ENCODE measurements at places on chromosomes 4 and X.
A peak's percentile ranks its signal among the peaks of the same experiment; 100 is the strongest.

DNA sequence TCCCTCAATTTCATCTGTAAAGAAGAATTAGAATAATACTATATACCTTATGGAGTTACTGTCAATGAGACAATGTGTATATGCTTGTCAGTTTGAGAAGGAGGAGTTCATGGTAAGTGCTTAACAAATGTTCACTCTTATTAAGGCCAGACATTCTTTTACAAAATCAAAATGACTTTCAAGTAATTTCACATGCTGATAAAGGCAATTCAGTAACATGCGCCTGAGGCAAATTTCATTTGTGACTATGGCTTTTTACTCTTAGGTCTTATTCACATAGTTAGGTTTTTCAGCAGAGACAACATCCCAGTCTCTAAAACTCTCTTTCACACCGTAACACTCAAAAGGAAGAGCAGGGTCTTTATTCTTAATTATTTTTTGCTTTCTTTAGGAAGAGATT, 174.4 kb downstream of the CAMK2D start:
- no peak for DNase-seq

DNA sequence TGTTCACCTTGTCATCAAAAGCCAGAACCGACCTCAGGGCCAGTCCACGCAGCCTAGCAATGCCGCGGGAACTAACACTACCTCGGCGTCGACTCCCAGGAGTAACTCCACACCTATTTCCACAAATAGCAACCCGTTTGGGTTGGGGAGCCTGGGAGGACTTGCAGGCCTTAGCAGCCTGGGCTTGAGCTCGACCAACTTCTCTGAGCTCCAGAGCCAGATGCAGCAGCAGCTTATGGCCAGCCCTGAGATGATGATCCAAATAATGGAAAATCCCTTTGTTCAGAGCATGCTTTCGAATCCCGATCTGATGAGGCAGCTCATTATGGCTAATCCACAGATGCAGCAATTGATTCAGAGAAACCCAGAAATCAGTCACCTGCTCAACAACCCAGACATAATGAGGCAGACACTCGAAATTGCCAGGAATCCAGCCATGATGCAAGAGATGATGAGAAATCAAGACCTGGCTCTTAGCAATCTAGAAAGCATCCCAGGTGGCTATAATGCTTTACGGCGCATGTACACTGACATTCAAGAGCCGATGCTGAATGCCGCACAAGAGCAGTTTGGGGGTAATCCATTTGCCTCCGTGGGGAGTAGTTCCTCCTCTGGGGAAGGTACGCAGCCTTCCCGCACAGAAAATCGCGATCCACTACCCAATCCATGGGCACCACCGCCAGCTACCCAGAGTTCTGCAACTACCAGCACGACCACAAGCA, 898 bp downstream of the UBQLN2 start:
- peak; percentile 24 for DNase-seq

- DNase-seq: peak; percentile 6
These were observed 22.8 kb upstream of the SEC24B start for GRCh38 chr4:109410776-109411175.

DNA sequence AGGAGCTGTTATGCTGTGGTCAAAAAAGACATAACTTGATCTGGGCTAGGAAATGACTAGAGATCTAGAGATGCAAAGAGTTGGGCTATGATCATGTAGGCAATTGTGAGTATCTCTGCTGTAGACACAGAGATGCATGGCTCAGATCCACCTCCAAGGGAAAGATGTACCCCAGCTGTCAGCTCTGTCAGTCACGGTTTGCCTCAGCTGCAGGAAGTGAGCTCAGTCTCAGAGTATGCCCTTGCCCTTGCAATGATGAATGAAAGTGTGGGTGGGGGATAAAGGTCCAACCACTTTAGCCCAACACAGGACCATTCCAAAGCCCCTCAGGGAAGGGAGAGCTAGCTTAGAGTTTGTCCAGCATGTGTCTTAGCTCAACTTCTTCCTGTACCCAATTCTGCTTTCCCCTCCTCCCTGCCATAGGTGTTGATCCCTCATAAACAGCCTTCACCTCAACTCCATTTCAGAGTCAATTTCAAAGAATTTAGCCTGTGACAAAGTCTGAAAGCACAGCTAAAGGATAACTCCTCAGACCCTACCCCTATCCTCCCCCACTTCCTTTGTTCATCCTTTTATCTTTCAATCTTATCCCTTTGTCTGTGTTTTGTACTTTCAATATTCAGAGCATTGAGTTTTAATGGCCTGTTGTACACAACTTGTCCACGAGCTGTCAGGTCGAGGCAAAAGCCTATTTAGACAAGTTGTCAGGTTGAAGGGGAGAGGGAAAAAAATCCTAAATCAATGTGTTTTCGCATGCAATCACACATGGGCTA, 90.6 kb downstream of the MID1IP1 start:
- DNase-seq: peak; percentile 14

- DNase-seq: no peak
These were observed 14.6 kb upstream of the KIT start for GRCh38 chr4:54643172-54643571.

- DNase-seq: no peak
These were observed 4.5 kb downstream of the CYSLTR1 start for GRCh38 chrX:78322863-78323262.

DNA sequence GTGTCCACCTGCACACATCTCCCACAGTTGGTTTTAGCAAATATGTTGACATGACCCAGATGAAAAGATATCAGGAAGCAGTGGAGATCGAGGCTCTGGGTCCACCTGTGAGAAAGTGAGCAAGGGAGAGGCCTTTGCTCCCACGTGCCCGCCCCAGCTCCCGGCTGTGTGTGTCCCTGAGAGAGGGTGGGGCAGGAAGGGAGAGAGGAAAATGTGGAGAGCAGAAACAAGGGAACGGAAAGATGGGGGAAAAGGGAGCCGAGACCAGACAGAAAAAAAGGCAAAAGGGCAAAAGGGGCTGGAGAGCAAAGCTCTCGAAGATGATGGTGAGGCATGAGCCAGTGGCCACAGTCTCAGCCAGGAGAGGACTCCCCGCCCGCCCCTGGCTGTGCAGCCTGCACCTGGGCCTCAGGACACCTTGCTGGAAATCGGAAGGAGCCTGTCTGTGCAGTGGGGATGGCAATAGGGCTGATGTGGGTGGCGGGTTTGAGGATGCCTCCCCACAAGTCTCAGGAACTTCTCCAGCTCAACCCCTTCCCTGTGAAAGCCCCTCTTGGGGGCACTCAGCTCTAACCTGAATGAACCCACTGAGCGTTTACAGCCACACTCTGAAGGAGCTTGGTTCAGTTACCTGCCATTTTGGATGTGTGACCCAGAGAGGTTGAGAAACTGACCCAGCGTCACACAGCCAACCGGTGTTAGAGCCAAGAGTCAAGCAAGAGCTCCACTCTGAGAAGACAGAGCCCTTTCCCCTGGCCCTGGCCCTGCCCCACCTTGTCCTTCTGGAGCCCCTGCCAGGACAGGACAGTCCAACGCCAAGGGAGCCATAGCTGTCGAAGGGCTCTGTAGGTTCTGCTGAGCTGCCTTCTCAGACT, 20.3 kb upstream of the MSX1 start:
- DNase-seq: no peak

- no peak for DNase-seq
These were observed 9.6 kb downstream of the ODAPH start for GRCh38 chr4:75565481-75565880.

DNA sequence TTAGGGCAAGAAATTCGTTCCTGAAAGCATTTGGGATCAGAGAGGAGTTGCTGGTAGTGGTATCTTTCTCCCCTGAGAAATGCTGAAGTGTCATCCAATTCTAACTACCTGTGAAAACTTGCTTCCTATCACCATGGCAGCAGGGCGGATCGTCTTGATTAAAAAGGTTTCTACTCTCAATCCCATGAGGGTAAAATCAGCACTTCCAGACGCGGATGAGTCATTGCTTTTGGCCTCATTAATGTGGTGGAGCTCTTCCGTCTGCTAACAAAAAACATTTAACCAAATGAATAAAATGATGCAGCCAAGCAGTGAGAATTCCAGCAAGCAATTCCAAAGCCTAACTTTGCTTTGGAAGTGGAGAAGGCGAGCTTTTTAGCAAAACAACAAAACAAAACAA, 325.6 kb downstream of the CAMK2D start:
- peak; percentile 67 for DNase-seq

DNA sequence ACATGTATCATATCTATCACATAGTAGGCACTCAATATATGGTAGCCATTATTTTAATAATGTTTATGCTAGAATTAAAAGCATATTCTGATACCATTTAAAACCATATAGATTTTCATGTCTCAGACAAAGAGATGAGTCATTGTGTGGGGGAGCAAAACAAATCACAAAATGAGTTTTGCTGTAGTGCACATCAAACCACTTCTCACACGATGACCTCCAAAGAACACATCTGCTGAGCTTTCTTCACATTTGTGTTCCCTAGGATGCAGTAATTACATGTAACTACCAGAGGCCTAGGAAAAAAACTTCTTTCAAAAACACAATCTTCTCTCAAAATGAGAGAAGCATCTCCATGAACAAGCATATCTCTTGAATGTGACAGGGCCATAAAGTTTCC, 56.1 kb upstream of the BRS3 start:
- no peak for DNase-seq

DNA sequence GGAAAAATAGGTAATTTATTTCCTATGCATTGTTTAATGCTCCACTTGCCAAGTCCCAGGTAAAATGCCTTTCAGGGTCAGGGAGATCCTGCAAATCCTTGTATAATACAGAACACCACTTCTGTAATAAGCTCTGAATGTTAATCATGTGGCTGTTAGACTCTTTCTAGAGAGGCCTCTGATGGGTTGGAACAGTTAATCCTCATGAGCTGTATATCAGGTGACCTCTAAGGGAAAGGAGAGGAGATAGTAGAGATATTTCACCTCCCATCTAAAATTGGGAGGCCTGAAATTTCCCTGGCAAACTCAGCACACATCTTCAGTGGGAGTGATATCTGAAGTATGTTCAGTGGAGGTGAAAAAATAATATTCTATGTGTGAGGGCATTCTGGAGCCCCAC, 210.6 kb upstream of the WDFY3 start:
- no peak for DNase-seq

- no peak for DNase-seq
These were observed 33.9 kb downstream of the SLC39A8 start for GRCh38 chr4:102311407-102311806.

DNA sequence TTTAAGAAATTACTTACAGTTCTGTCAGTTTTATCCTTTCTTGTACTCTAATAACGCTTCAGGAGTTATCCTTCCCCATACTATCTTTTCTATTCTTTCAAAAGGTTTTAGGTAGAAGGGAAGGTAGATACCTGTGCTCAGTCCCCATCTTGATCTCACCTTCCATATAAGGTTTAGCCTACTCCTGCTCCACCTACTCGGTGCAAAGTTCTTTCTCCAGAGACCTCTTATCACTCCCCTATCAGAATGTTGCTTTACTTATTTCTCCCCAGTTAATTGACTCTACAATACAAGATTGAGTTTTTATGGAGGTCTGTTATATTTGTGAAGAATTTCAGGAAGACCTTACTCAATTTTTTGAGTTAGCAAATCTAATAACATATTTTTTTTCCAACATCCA, 33.9 kb downstream of the SPRY1 start:
- no peak for DNase-seq

- DNase-seq: no peak
These were observed 100.2 kb downstream of the MAGEB17 start for GRCh38 chrX:16267431-16267830.

GRCh38 chr4:79107014-79107413, 167.8 kb upstream of the PAQR3 start:
- no peak for DNase-seq

Measured in NCI-H226 (cell line).